ENCODE measurements at places on chromosomes 13 and 19. TPM values are rescaled to one million over a fixed set of nuclear protein-coding genes. Genes with fewer than 3 reads are reported as not detected.

DNA sequence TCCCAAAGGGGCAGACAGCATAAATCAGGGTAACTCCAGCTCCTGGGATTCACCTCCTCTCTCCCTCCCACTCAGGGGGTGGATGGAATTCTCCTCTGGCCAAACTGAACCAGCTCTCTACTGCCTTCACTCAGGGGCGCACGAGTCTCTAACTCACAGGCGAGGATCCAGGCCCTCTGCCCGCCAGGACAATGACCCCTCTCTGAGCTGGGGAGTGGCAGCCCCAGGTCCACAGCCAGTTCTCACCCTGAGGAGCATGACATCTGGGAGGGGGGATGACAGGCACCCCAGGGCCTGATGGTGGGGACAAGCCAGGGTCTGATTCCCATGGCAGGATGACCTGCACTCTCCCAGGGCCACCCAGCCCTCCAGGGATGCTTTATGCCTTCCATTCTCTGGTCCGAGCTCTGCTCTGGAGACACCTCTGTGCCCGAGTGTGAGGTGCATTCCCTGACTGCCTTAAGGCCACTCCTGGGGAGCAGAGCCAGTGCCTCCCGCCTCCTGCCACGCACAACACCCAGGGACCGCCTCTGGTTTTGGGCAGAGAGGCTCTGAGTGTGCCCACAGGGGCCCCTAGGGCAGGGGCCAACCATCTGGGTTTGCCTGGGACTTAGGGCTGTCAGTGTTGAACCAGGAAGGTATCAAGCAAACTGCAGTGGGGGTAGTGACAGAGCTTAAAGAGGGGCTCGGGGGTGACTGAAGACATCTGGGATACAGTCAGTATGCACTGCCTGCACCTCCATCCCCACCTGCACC lies 66.2 kb downstream of the GNG7 start:
- no peak for DNase-seq

GRCh38 chr19:5558101-5558621 lies 9.6 kb downstream of the TINCR start:
- no peak for DNase-seq

NPHS1 gene
- not detected for total RNA-seq

GRCh38 chr19:10052602-10053360 lies 33.3 kb upstream of the SHFL start:
- DNase-seq: no peak

GRCh38 chr13:98981369-98982080 lies 3.7 kb upstream of the DOCK9 start:
- DNase-seq: no peak

ATP12A gene
- not detected for total RNA-seq

ZNF600 gene
- total RNA-seq: 3.9 TPM

DNA sequence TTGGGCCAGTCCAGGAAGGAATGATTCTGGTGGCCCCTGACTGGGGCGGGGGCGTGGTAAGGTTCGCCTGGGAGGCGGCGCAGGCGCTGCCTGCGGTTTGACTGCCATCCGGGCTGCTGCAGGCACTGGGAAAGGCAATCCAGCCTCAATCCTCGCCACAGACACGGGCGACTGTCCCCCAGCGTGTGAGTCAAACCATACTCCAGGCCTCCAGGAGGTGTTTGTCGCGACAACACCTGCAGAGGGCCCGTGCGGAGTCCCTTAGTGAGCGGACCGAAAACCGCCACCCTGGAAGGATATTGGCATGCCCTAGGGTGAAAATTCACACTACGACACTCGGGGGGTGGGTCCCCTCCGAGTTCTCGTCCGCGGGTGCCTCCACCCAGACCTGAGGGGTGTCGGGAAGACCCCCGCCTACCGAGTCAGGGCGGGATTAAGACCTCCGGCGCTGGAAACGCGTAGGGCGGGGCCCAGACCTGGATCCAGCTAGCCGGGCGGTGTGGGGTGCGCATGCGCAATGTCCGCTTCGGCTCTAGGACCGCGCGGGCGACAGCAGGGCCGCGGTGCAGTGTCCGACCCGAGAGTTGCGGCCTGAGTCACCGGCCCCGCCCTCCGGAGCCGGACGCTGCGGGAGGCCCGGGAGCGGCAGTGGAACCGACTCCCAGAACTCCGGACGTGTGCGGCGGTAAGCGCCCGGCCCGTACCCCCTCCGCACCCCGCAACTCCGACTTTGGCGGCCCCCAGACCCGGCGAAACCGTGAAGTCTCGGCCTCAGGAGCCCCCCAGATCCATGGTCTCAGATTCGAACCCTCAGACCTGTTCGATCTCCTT lies at the start of gene CAPNS1:
Gene CAPNS1, plus strand, starts transcription at position 594 of the 831 bp plus-strand sequence. CDS start 946 bp downstream, outside the sequence.
- DNase-seq: peak; percentile 99

- no peak for DNase-seq
These were observed 13.3 kb downstream of the COL4A1 start for GRCh38 chr13:110293649-110294048.

RANBP3 gene
- total RNA-seq: 44.7 TPM

GRCh38 chr13:75675421-75675820 lies 39.3 kb downstream of the LMO7 start:
- no peak for DNase-seq

DNA sequence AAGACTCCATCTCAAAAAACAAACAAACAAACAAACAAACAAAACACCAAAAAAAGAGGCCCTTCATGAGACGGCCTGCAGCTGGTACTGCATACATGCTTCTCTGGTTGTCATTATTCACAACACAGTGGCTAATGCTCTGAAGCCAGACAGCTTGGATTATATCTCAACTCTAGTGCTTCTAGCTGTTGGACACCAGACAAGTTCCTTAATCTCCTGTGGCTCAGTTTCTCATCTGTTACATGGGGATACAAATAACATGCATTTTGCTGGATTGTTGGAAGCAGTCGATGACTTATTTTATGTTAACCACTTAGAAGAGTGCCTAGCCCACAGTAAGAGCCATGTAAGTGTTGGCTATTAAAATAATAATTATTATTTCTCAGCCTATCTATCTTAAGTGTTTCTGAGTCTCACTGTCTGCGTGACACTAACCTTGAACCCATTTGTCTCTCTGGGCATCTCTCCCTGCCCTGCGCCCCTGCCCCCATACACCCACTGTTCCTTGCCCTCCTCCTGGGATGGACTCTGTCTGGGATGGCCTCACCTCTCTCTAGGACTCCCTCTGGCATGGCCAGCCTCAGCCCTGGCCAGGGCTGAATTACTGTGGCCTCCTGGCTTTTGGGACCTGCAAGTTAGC lies 3.1 kb upstream of the JUNB start:
- no peak for DNase-seq

RPS28 gene
- 1,153 TPM for total RNA-seq

ZC3H13 gene
- total RNA-seq: 31.7 TPM

DNA sequence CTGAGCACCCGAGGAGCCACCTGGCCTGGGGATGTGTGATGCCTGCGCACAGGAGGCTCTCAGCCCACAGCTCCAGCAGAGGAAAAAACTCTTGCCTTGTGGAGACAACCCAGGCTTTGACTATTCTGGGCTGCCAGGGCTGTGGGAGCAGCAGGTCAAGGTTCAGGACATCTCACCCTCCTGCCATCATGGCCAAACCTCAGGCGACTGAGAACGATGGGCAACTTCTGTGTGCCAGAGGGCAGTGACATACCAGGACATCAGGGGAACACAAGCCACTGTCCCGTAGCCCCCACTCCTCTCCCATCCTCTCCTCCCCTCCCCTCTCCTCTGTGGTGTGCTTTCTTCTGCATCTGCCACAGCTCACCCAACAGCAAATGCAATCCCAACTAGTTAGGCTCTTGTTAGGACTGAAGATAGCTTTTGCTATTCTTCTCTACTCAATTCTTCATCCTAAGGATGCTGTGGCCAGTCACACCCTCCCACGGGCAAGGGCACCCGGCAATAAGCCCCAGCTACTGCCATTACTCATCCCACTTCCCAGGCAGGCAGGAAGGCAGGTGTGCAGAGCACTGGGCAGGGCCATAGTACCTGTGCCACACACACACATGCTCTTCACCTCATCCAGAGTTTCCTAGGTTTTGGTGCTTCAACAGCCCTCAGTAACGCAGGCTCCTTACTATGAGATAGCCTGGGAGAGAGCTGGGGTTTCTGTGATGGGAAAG lies 16.8 kb downstream of the ELL start:
- DNase-seq: no peak

DNA sequence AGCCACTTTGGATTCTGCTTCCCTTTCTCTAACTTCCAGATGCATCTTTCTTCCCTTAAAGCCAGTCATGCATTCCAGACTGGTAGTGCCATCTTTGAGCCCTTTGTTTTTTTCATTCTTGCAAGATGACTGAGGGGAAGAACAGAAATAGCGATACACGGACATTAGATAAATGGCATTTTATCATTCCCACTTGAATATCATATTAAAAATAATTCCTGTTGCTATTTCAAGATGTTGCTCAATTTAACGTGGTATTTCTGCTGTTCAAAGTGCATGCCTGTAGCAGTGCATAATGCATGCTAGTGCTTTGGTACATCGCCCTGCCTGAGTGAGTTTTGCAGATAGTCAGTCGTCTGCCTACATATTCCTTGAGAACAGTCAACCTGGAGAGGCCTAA lies 140.6 kb upstream of the FRY start:
- no peak for DNase-seq

DNA sequence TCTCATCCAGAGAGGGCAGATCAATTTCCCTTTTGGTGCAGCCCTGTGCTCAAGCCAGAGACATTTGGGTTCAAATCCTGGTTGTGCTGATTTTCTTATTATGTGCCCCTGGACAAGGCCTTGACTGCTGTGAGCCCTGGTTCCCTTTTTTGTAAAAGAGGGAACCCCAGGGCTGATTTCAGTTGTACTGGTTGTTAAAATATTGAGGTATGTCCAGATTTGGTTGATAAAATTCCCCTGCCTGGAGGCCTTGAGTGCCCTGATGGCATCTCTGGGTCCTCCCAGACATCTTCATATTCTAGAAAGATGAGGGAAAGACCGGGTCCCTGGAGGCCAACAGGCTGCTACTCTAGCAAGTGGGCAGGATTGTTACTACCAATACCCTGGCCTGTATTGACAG lies 14.4 kb upstream of the PLAUR start:
- no peak for DNase-seq

C19orf85 gene
- not detected for total RNA-seq

DNA sequence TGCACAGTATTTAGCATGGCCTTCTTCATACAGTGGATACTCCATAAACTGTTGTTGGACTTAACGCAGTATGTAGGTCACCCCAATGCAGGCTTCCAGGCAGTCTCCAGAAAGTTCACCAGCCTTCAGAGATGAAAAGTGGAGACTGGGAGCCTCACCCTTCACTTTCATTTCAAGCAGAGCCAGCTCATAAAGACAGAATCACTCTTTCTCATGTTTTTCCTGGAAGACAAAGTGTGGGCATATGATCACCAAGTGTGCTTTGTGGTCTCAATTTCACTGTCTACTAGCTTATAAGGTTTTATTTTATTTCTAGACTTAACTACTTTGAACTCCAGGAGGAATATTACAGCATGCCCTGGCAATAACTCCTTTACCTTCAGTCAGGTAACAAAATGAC lies 26.3 kb upstream of the TNFSF11 start:
- DNase-seq: no peak

DNA sequence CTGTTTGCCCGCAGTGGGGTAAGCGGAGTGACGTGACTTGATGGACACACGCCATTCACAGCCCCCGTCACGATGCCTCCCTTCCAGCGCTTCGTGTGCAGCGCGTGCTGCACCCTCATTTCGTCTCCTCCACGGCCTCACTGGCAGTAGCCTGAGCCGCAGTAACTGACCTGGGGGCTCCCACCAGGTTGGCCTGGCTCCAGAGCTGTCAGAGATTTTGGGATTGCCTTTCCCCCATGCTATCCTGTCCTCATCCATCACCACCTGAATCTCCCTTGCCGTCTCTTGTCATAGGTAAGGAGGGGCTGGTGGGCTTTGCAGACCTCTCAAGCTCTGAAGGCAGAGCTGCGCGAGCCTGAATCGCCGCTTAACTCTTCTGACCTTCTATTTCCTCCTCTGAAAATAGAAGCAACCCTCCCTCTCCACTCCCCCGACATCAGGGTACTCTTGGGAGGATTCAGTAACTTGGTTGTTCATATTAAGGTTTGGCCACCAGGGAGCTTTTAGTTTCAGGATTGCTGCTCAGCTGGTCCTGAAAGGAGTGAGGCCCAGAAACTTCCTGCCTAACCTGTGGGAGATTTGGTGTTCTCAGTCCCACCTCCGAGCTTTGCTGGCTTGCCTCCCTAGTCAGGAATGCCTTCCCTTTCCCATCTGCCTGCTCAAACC lies 27.9 kb downstream of the SIGLEC5 start:
- no peak for DNase-seq

TNPO2 gene
- total RNA-seq: 33.8 TPM

DNA sequence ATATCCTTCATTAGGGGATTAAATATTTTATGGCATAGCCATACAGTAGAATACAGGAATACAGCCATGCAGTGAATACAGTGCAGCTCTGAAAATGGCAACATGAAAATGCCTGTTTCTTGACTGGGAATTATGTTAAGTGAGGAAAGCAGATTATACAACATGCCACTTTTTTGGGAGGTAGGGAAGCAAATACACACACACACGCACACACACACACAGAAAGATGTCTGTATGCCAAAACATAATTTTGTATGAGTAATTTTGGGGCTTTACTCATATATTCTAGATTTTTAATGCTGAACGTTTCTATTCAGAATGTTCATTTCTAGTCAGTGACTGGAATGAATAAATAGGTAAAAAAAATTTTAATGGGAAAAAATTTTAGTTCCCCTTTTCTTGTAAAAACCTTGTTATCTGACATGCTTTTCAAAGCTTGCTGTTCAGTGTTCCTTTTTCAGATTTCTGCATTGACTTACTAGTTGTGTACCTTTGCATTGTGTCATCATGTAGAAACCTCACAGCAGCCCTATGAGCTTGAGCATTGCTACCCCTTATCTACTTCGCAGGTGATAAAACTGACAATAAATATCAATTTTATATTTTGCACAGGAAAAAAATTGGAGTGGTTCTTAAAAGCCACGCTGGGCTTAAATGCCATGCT lies 7.8 kb downstream of the GPR183 start:
- DNase-seq: no peak

FFAR3 gene
- total RNA-seq: 0.18 TPM

PROZ gene
- total RNA-seq: not detected

GRCh38 chr19:11813703-11814028 lies 407 bp upstream of the ZNF440 start:
- DNase-seq: no peak

- no peak for DNase-seq
These were observed 9.8 kb downstream of the TPT1 start for GRCh38 chr13:45331123-45331619.

DNA sequence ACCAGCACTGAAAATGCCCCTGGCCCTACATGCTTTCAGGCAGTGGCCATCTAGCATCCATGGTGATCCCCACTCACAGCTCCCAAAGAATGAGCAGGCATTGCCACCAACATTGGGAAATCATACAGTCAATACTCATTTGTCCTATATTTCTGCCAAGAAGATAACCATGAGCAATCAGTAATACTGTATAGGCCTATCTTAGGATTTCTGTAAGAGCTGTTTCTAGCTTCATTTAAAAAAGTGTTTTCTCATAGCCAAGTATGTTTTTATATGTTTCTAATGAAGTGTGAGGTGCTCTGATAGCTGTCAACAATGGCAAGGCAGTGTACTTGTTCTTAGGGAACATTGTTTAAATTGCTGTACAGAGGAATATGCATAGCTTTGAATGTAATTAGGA lies 428.7 kb downstream of the FGF9 start:
- no peak for DNase-seq
